ENCODE measurements at places on chromosomes 5 and 9. TPM values are rescaled to one million over a fixed set of nuclear protein-coding genes. Genes with fewer than 3 reads are reported as not detected.

GABRA6 gene
- total RNA-seq = not detected

FBP2 gene
- total RNA-seq = not detected

IFNB1 gene
- total RNA-seq = 0.36 TPM

DDX4 gene
- not detected for total RNA-seq

SLC36A3 gene
- total RNA-seq = not detected

TOR1B gene
- 23.4 TPM for total RNA-seq

DMRTA1 gene
- total RNA-seq = not detected

ST8SIA4 gene
- 46.0 TPM for total RNA-seq

CDKN2A gene
- total RNA-seq = 3.9 TPM

TRIM7 gene
- 1.9 TPM for total RNA-seq

FAT2 gene
- total RNA-seq = not detected

NMUR2 gene
- total RNA-seq = not detected

TRAF1 gene
- 261 TPM for total RNA-seq

All from activated CD8-positive, alpha-beta memory T cell treated with anti-CD3 and anti-CD28 coated beads for 36 hours (primary cell).